ENCODE measurements at places on chromosomes 12 and 14.

DNA sequence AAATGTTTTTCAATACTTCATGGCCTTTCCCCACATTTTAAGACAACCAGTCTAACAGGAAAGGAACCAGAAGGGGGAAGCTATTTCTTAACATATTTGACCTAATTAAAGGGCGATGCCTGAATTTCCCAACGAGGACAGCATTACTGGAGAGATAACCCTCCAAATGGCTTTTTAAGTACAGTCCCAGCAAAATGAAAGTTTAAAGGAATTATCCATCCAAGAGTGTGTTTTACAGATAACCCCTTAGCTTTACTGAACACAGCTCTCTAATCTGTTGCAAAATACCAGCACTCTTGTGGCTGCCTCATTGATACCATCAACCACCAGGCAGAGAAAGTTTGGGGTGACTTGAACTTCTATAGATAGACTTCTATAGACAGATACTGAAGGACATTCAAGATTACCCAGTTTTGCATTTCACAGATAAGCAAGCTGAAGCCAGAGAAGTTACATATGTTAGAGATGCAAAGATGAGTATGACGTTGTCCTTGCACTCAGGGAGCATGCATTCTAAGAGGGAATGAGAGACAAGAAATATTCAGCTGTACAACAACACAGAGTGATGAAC is 41.3 kb upstream of the DUSP6 start:
- no peak for DNase-seq

GRCh38 chr12:56987551-56988053 is 18.7 kb downstream of the ZBTB39 start:
- DNase-seq, result peak; percentile 35

DNA sequence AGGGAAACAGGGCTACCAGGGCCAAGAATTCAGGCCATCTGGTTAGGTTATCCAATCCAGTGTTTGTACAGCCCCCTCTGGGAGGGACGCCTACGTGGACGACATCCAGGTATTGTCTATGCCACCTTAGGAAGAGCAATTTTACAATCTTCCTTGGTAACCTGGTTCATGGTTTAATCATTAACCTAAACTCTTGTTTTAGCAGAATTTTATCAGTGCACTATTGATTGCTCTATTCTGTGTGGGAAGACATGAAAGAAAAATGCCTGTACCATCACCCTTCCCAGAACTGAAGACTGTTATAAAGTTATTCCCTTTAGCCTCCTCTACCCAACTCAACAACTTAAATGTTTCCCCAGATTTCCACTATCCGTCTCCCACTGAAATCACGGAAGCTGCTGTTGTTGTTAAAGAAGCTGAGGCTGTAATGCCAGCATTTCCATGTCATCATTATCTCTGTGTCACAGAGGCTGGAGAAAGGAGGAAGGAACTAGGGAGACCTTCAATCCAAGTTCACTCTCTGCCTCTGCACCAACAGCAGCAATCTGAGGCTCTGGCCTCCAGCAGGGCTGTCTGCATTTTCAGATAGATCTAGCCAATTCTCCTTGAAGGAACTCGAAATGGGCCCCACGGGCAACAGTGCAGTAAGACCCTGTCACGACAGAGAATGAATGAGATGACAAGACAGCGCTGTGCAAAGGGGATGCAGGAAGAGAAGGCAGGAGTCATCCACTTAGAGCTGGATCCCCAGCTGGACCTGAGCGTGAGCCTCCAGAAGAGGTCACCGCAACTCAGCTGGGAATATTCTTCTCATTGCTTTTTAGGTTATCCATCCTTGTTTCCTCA is 183.4 kb upstream of the GZMB start:
- no peak for DNase-seq

- no peak for DNase-seq
These were observed 249.4 kb downstream of the PDZRN4 start for GRCh38 chr12:41437563-41437962.

DNA sequence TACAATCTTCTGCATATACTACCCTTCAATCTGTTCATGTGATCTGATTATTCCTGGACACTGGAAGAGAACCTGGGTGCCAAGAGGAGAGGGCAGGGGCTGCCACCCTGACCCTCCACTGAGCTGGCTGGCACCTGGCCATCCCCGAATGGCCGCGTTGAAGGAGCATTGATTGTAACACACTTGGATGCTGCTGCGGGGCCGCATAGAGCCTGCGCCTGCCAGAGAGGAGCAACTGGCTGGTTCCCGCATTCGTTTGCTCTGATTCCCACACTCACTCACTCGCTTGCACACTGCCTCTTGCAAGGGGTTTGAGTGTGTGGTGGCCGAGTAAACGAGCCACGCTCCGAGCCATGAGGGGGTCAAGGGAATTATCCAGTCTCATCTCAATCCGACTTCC is 32.4 kb downstream of the PSEN1 start:
- DNase-seq, result no peak

DNA sequence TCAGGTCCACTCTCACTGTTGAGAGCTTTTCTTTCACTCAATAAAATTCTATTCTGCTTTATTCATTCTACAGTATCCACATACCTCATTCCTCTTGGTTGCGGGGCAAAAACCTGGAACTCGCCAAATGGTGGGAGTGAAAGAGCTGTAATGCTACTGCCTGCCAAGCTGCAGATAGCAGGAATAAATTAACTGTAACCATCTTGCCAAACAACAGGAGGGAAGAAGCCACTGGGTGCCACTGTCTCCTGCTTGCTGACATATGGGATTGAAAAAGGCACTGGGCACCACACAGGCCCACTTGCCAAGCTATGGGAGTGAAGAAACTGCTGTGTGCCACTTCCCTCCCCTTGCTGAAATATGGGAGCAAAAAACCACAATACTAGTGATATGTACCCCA is 111.9 kb upstream of the CNTN1 start:
- no peak for DNase-seq

DNA sequence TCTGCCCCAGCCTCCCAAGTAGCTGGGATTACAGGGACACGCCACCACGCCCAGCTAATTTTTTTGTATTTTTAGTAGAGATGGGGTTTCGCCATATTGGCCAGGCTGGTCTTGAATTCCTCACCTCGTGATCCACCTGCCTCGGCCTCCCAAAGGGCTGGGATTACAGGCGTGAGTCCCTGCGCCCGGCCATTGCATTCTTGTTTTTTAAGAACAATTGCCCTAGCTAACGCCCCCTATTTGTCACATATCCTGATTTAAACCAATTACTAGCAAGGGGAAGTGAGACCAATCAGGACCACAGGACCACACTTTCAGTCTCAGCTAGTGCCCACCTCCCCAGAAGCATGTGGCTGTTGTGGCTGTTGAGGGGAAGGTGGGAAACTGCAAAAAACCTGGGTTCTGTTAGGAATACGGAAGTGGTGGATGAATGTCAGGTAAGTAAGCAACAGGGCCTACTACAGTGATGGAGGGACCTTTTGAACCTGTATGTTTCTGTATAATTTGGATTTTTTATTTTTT is 37.8 kb upstream of the NFYB start:
- DNase-seq, result no peak

GRCh38 chr12:122799641-122800243 is 25.4 kb downstream of the CCDC62 start:
- no peak for DNase-seq

DNA sequence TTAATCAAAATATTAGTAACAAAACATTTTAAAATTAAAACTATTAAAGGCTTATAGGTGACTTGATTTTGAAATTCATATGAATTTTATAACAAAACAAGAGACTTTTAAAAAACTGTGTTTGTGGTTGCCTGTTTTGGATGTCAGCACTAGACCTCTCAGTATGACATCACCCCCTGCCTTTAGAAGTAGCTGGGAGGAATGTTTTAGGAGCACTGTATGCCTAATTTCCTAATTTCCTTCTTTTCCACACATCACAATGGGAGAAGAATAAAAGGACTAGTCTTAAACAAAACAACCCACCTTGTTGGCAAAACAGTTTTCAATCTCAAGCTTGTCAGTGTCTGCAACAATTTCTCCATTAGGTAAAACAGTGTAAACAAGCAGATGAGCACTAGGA is 48.1 kb upstream of the PZP start:
- no peak for DNase-seq

DNA sequence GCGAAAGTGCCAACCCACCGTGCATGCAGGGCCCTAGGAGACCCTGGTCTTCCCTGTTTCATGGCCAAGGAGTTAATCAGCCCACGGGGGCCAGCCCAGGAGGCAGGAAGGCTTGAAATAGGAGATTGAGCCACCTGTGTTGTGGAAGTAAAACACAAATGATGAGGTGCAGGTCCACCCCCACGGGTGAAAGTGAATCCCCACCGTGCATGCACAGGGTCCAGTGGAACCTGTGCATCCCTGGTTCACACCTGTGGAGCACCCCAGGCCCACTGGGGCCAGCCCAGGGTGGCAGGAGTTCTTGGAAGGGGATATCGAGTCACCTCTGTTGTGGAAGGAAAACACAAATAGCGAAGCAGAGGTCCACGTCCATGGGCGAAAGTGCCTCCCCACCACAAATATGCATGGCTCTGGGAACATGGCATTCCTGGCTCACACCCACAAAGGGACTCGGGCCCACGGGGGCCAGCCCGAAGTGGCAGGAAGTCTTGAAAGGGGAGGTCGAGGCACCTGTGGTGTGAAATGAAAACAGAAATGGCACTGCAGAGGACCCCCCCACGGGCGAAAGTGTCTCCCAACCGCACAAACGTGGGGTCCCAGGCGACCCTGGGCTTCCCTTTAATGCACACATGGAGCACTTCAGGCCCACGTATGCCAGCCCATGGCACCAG is 381.5 kb downstream of the ALG10 start:
- DNase-seq, result no peak

GRCh38 chr14:51977075-51977474 is 12.3 kb upstream of the RTRAF start:
- no peak for DNase-seq

DNA sequence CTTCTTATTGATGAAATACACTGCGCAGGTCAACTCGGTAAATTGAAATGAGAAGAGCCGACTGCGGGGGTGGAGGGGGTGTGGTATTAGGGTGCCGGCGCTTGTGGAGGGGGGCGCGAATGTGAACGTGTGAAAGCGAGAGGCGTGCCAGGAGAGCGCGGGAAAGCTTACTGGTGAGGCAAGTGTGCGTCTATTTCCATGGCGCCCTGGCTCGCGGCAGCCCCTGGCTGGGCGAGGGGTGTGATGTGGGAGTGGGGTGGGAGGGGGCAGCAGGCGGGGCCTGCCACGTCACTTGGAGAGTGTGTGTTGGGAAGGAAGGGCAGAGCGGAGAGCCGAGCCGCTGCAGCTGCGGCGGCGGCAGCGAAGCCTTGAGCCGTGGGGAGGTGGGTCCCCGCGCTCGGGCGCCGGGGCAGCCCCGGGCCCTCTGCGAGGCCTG is 88.8 kb downstream of the GALNT8 start:
- no peak for DNase-seq

DNA sequence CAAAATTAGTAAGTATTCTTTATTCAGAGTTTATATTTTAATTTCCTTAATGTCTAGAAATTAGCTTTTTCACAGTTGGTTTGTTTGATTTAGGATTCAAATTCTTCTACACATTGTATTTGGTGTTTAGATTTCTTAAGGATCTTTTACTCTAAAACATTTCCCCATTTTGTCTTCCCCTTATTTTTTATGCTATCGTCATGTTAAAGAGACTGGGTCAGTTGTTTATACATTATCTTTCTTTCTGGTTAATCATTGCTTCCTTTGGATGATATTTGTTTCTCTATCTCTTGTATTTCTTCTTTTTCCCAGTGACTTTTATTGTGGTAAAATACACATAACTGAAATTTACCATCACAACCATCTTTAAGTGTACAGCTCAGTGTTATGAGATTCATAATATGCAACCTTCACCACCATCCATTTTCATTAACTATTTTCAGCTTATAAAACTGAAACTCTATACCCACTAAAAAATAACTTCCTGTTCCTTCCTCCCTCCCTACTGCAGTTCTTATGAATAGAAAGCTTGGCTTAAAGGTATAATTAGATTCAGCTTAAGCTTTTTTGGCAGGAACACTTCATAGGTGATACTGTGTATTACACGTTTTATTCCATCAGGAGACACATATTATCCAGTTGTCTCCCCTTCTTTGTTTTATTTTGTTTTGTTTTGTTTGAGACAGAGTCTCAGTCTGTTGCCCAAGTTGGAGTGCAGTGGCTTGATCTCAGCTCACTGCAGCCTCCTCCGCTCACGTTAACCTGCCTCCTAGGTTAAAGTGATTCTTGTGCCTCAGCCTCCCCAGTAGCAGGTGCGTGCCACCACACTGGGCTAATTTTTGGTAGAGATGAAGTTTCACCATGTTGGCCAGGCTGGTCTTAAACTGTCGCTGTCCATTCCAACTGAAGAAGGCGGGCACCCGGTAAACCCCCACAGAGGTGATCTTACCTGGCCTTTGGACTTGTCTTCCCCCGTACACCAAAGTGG is 45.0 kb downstream of the NOPCHAP1 start:
- no peak for DNase-seq

DNA sequence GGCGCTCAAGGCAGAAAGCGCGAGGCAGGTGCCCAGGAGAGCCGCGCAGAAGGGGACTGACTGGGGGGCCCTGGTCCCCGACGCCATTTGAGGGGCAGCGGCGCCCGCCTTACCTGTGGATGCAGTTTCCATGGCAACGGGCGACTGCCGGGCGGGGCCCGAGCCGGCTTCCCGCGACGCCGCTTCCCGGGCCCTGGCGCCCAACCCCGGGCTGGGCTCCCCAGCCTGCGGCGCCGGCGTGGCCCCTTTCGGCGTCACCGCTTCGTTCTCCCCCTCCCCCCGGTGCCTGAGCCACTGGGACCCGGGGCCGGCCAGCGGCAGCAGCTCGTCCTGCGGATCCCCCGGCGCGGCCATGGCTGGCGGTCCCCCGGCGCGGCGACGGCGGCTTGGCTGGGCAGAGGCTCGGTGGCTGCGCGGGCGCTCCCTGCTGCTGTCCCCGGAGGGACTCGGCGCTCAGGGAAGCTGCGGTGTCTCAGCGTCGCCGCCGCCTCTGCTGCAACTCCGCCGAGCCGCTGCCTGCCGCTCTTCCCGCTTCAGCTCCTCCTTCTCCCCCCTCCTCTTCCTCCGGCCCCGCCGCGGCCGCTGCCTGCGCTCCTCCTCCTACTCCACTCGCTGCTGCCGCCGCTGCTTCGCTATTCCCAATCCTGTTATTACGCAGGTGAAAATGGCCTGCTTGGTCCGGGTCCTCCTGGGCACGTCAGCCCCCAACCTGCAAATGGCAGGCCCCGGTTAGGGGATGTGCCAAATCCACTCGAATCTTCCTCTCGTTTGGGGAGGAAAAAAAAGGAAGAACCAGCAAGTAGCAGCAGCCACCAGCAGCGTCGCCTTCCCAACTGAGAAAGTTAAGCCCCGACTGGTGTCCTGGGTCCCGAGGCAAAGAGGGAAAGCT is at the start of gene RTN1:
Gene RTN1 (minus strand): TSS at position 500 of the 889 bp plus-strand sequence. CDS start 146 bp downstream, at position 354.
- no peak for DNase-seq

DNA sequence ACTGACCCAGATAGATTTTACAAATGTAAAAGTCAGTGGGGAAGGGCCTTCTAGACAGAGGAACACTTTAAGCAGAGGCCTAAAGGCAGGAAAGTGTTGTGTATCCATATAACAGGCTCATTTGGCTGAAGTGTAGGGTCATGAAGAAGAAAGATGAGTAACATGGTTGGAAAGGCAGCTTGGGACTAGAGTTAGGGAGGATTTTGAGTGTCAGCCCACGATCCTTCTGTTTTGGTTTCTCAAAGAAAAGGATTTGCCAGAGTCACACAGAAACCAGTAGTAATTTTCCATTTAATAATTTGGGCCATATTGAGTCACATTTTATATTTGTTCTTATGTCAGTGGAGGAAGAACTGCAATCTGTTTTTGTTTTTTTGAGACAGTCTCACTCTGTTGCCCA is 76.4 kb downstream of the ZC3H14 start:
- no peak for DNase-seq

- no peak for DNase-seq
These were observed 1.3 kb downstream of the KSR2 start for GRCh38 chr12:117967512-117967911.

- no peak for DNase-seq
These were observed 121.4 kb upstream of the HIF1A start for GRCh38 chr14:61573748-61574513.

- DNase-seq, result no peak
These were observed 4.1 kb downstream of the IL26 start for GRCh38 chr12:68221497-68221896.

Data from fibroblast of skin of left quadriceps (primary cell).